Activated CD4-positive, alpha-beta memory T cell treated with anti-CD3 and anti-CD28 coated beads for 36 hours (primary cell): ENCODE measurements at places on chromosomes 3 and 15. TPM values are rescaled to one million over a fixed set of nuclear protein-coding genes. Genes with fewer than 3 reads are reported as not detected.

OR5H14 gene
- not detected for total RNA-seq

GRCh38 chr15:48168616-48169015 is 9.5 kb downstream of the MYEF2 start:
- H3K27me3 ChIP-seq: no peaks in the 10 kb centered on the region
- no peaks in the 10 kb centered on the region for H3K4me1 ChIP-seq
- no peak overlapping the region for H3K4me3 ChIP-seq
- no peak for DNase-seq

- no peaks in the 10 kb centered on the region for H3K36me3 ChIP-seq
- no peaks in the 10 kb centered on the region for H3K27me3 ChIP-seq
- no peak overlapping the region for H3K27ac ChIP-seq
- DNase-seq: no peak
These were observed 264.7 kb downstream of the GABRG3 start for GRCh38 chr15:27235681-27236080.

- H3K36me3 ChIP-seq: peaks cover 2% of the 10 kb centered on the region
- H3K4me3 ChIP-seq: no peak overlapping the region
- H3K4me1 ChIP-seq: peaks cover 2% of the 10 kb centered on the region
- no peak for DNase-seq
- peaks cover 11% of the 10 kb centered on the region for H3K27me3 ChIP-seq
These were observed 36.5 kb upstream of the ZMAT3 start for GRCh38 chr3:179108086-179108485.

ADGRG7 gene
- not detected for total RNA-seq

IQCF5 gene
- not detected for total RNA-seq

AGTR1 gene
- total RNA-seq: not detected

DNA sequence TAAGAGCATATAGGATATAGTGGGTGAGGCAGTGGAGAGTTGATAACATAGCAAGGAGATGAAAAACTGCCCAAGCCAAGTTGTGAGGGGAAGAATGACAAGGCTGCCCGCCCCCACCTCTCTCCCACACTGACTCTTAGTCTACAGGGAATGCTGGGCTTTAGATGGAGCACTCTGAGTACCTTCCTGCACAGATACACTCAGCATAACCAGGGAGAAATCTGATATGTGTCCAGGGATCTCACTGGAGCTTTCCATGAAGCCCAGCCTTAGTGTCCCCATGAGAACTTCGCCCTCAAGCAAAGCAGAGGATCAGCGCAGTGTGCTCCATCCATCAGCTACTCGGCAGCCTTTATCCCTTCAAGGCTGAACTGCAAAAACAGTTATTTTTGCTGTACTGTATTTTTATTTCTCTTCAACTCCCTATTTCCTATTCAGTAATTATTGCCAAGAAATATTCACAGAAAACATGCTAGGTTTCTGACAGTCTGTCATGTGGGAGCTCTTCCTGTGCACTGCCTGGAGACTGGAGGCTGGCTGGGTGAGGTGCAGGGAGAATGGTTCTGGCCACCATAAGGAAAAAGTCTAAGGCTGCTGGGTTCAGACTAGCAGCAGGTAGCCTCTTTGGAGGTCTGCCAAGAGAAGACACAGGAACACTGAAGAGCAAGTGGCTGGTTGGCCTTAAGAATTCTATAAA is 475.2 kb upstream of the PPP2R3A start:
- H3K27ac ChIP-seq: no peak overlapping the region
- no peaks in the 10 kb centered on the region for H3K36me3 ChIP-seq
- no peaks in the 10 kb centered on the region for H3K4me1 ChIP-seq
- DNase-seq: no peak

RTP4 gene
- 2.7 TPM for total RNA-seq

DNA sequence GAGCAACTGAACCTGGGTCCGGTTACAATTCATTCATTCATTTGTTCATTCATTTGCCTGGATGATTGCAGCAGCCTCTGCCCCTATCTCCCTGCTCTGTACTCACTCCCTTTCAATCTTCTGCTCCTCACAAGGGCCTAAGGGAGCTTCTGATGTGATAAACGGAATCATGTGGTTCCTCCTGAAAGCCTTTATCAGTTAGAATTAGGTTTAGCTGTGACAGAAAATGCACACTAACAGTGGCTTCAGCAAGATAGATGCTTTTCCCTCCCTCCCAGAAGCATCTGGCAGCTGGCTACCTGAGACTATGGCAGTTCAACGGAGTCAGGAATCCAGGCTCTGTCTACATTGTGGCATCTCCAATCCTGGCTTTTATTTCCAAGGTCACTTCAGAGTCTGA is 196.0 kb downstream of the ADAMTS9 start:
- no peak overlapping the region for H3K27ac ChIP-seq
- H3K27me3 ChIP-seq: peaks cover 48% of the 10 kb centered on the region
- H3K36me3 ChIP-seq: no peaks in the 10 kb centered on the region
- DNase-seq: no peak
- no peak overlapping the region for H3K4me3 ChIP-seq

MUC4 gene
- 0.24 TPM for total RNA-seq

CPEB1 gene
- total RNA-seq: 0.07 TPM

EFCC1 gene
- 0.12 TPM for total RNA-seq

- peak overlapping the region; percentile 90 for H3K4me3 ChIP-seq
- H3K4me1 ChIP-seq: peaks cover 81% of the 10 kb centered on the region
- peak overlapping the region; percentile 99 for H3K27ac ChIP-seq
These were observed 14.0 kb downstream of the CHD2 start for GRCh38 chr15:92914103-92914499.

CD200R1 gene
- total RNA-seq: 4.1 TPM

PCBP4 gene
- total RNA-seq: 17.3 TPM

DNA sequence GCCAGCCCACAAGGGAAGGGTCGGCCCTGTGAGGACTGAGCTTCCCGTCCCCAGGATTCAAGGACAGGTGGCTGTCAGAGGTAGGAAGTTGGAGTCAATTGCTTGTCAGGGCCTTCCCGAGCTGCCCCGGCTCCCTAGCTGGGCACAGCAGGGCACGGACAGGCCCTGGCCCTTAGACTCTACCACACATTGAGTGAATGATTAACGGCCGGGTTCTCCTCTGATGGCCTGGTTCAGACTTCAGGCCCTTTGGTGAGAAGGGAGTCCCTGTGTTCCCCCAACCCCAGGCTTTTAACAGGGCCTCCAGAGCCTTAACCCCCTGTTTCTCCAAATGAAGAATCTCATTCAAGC is 16.4 kb upstream of the FGD5 start:
- no peak overlapping the region for H3K4me3 ChIP-seq
- H3K4me1 ChIP-seq: peaks cover 8% of the 10 kb centered on the region
- H3K36me3 ChIP-seq: no peaks in the 10 kb centered on the region
- no peak overlapping the region for H3K27ac ChIP-seq
- no peak for DNase-seq

GRCh38 chr15:87357637-87358313 is 898.8 kb downstream of the NTRK3 start:
- H3K36me3 ChIP-seq: no peaks in the 10 kb centered on the region
- no peaks in the 10 kb centered on the region for H3K27me3 ChIP-seq
- H3K27ac ChIP-seq: no peak overlapping the region
- H3K4me1 ChIP-seq: no peaks in the 10 kb centered on the region

GRCh38 chr3:53888232-53888631 is 3.4 kb downstream of the SELENOK start:
- H3K27me3 ChIP-seq: no peaks in the 10 kb centered on the region
- peaks cover 46% of the 10 kb centered on the region for H3K4me1 ChIP-seq
- no peak for DNase-seq
- H3K36me3 ChIP-seq: peaks cover 28% of the 10 kb centered on the region
- H3K27ac ChIP-seq: no peak overlapping the region

CHDH gene
- total RNA-seq: 0.41 TPM

PAQR9 gene
- not detected for total RNA-seq

DNA sequence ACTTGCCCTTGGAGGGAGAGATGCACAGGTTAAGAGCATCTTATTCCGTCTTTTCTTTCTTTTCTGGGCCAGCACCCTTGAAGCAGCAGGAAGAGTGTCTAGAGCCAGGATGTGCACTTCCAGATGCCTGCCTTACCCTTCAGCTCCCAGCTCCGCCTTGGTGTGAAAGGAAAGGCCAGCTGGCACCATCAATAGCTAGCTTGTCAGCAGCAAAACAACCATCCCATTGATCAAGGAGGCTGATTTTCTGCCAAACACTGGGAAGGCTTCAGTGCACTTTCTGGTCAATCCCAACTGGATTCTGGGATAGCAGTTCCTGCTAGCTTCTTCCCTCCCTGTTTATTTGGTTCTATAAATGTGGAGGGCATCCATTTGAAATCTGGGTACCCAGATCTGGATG is 110.9 kb upstream of the GALNT15 start:
- no peaks in the 10 kb centered on the region for H3K36me3 ChIP-seq
- H3K27ac ChIP-seq: no peak overlapping the region
- no peak overlapping the region for H3K4me3 ChIP-seq
- no peaks in the 10 kb centered on the region for H3K4me1 ChIP-seq
- DNase-seq: no peak
- peaks cover 4% of the 10 kb centered on the region for H3K27me3 ChIP-seq

CLDN18 gene
- total RNA-seq: not detected

DNA sequence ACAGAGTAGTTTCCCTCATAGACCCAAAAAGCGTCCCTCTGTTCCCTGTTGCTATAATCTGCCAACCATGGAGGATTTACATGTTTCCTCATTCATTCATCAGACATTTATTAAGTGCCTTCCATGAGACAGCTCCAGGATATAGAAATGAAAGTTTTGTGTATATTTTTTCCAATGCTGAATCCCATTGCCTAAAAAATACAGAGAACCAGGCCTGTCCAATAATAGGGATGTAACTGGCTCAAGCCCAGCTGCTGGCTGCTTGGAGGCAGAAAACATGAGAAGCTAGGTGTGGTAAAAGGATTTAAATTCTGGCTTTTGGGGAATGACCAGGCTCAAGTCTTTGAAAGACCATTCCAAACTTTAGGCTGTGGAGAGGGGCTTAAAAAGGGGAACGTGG is 41.5 kb downstream of the RARB start:
- no peak overlapping the region for H3K4me3 ChIP-seq
- no peaks in the 10 kb centered on the region for H3K27me3 ChIP-seq
- H3K4me1 ChIP-seq: peaks cover 7% of the 10 kb centered on the region
- no peaks in the 10 kb centered on the region for H3K36me3 ChIP-seq

DNASE1L3 gene
- not detected for total RNA-seq

DNA sequence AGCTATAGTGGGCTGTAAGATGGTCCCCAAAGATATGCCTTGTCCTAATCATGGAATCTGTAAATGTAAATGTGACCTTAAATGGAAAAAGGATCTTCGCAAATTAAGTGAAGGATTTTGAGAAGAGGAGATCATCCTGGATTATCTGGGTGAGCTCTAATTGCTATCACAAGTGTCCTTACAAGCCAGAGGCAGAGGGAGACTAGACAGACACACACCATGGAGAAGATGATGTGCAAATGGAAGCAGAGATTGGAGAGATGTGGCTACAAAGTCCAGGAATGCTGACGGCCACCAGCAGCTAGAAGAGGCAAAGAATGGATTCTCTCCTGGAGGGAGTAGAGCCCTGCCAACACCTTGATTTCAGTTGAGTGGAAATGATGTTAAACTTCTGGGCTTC is 102.3 kb upstream of the PROK2 start:
- H3K27ac ChIP-seq: no peak overlapping the region
- H3K4me3 ChIP-seq: no peak overlapping the region
- H3K36me3 ChIP-seq: no peaks in the 10 kb centered on the region
- DNase-seq: no peak
- no peaks in the 10 kb centered on the region for H3K4me1 ChIP-seq
- peaks cover 20% of the 10 kb centered on the region for H3K27me3 ChIP-seq

- peaks cover 4% of the 10 kb centered on the region for H3K36me3 ChIP-seq
- H3K4me1 ChIP-seq: peaks cover 53% of the 10 kb centered on the region
- H3K4me3 ChIP-seq: peak overlapping the region; percentile 98
- peaks cover 7% of the 10 kb centered on the region for H3K27me3 ChIP-seq
These were observed 611 bp downstream of the PIAS1 start for GRCh38 chr15:68054628-68055223.

GRCh38 chr15:67605871-67606270 is 63.4 kb downstream of the MAP2K5 start:
- H3K36me3 ChIP-seq: peaks cover 5% of the 10 kb centered on the region
- DNase-seq: no peak
- no peak overlapping the region for H3K4me3 ChIP-seq
- H3K27ac ChIP-seq: no peak overlapping the region
- no peaks in the 10 kb centered on the region for H3K4me1 ChIP-seq
- H3K27me3 ChIP-seq: no peaks in the 10 kb centered on the region

WNT5A gene
- not detected for total RNA-seq

IREB2 gene
- 53.7 TPM for total RNA-seq

GRCh38 chr3:141379250-141379966 is 11.1 kb downstream of the ZBTB38 start:
- no peaks in the 10 kb centered on the region for H3K27me3 ChIP-seq
- peak overlapping the region; percentile 49 for H3K4me3 ChIP-seq
- DNase-seq: peak; percentile 77

SYNPR gene
- not detected for total RNA-seq

DNA sequence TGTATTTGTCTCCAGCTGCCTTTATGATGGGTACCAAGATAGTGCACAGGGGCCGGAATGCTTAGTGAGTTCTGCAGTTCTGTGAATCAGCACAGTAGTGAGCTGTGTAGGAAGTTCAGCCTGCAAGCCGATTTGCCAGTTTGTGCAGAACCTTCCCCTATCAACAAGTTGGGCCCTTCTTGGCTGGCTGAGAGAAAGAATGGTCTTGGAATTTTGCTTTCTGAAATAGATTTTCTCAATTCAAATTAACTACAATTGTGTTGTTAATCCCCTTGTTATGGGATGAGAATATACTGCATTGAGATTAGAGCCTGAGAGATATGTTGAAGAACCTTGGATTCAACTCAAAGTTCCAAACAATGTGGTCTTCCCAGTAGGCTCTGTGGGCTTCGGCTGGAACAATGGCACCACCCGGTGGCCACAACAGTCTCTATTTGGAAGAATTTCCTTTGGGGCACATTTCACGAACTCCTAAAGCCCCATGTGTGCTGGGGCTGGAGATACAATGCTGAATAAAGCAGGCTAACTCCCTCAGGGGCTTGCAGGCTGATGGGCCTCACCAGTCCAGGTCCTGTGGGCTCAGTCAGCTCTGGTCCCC is 59.1 kb downstream of the TRIM42 start:
- DNase-seq: peak; percentile 10
- no peaks in the 10 kb centered on the region for H3K36me3 ChIP-seq
- peaks cover 10% of the 10 kb centered on the region for H3K27me3 ChIP-seq
- no peak overlapping the region for H3K27ac ChIP-seq

- H3K4me1 ChIP-seq: peaks cover 20% of the 10 kb centered on the region
- H3K27me3 ChIP-seq: no peaks in the 10 kb centered on the region
- H3K4me3 ChIP-seq: no peak overlapping the region
- H3K27ac ChIP-seq: no peak overlapping the region
- peaks cover 28% of the 10 kb centered on the region for H3K36me3 ChIP-seq
- no peak for DNase-seq
These were observed 18.4 kb upstream of the ZBTB47 start for GRCh38 chr3:42635111-42635510.

DAG1 gene
- 9.4 TPM for total RNA-seq
